ENCODE measurements at places on chromosomes 4 and X.

DNA sequence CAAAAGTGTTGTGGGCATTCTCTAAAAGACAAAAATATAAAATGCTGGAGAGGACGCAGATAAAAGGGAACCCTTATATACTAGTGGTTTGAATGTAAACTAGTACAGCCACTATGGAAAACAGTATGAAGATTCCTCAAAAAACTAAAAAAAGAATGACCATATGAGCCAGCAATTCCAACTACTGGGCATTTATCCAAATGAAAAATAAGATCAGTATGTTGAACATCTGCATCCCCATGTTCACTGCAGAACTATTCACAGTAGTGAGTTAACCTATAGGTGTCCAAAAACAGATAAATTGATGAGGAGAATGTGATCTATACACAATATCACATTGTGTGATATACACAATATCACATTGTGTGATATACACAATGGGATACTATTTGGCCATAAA lies 1615.3 kb downstream of the PCDH18 start:
- no peak for DNase-seq

DNA sequence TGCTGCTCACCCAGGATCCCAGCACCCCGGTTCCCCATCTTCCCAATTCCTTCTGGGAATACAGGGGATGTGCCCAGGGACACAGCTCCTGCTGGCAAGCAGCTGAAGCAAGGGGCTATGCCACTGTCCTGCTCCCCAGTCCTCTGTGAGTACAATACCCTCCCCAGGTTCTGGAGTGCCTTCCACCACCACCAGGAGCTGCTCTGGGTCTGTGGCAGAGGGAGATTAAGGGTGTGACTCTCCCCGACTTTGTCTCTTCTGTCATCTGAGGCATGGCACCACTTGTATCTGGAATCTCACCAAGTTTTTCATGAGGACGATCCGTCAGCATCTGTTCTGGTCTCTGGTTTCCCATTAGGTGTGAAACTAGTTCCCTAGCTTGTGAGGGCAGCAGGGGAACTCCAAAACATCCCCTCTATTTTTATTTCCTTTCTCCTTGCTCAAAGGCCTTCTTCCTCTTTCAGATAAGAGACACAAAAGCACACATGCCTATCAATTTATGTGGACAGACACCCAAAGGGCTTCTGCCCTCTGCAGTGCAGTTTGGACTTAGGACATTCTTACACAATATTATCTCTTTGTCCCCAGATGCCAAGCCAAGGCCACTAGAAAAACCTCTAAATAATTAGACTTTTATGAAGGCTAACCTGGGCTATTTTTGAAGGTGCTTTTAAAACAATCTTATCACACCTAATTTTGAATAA lies 26.8 kb downstream of the MGST2 start:
- DNase-seq = no peak

- no peak for DNase-seq
Observed at GRCh38 chrX:13899607-13900006, 82.7 kb upstream of the GPM6B start.

GRCh38 chrX:23035493-23035892 lies 35.7 kb downstream of the DDX53 start:
- no peak for DNase-seq

- DNase-seq = no peak
Observed at GRCh38 chr4:121666091-121666679, 30.6 kb downstream of the ANXA5 start.

GRCh38 chr4:11261066-11261850 lies 167.4 kb downstream of the HS3ST1 start:
- DNase-seq = no peak

DNA sequence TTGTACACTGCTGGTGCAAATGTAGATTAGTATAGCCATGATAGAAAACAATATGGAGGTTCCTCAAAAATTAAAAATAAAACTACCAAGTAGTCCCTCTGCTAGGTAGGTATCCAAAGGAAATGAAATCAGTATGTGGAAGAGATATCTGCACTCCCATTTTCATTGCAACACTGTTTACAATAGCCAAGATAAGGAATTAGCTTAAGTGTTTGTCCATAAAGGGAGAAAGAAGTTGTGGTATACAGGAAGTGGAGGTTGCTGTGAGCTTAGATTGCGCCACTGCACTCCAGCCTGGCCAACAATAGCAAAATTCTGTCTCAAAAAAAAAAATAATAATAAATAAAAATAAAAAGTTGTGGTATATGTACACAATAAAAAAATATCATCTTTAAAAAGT lies 325.0 kb upstream of the EMCN start:
- no peak for DNase-seq

DNA sequence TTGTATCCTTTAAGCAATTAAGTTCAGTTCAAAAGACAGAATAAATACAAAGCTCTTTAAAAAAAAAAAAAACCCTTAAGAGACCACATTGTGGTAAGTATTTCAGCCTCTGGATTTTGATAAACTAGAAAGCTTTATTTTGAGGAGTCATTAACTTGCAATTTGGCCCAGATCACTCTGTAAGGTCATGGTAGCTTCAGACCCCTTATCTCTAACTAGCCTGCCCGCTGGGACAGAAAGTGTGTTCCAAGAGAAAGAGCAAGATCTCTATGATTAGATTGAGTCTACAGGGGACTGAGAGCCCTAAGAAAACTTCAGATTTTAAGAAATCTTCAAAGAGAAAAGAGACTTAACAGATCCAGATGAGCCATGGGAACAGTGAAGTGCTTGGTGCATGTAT lies 45.6 kb downstream of the GALNT7 start:
- DNase-seq = no peak

DNA sequence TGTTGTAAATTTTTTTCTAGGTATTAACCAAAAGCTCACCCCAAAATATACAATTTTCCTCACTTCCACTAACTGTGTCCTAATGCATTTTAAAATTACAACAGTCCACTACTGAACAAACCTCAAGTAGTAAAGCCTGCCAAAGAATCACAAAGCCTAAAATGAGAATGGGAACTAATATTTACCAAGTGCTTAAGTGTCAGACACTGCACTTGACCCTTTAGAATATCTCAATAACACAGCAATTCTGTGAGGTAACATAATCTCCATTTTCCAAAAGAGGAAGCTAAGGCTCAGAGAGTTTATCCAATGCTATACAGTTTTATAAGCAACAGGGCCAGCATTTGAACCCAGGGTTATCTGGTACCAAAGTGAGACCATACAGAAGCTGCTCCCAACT lies 4.9 kb downstream of the SLC9A7 start:
- no peak for DNase-seq

- no peak for DNase-seq
Observed at GRCh38 chr4:181877329-181877848, 365.8 kb upstream of the TENM3 start.

GRCh38 chr4:183760326-183760725 lies 101.2 kb downstream of the TRAPPC11 start:
- no peak for DNase-seq

- DNase-seq = peak; percentile 26
Observed at GRCh38 chr4:98929341-98930267, 671 bp upstream of the EIF4E start.

DNA sequence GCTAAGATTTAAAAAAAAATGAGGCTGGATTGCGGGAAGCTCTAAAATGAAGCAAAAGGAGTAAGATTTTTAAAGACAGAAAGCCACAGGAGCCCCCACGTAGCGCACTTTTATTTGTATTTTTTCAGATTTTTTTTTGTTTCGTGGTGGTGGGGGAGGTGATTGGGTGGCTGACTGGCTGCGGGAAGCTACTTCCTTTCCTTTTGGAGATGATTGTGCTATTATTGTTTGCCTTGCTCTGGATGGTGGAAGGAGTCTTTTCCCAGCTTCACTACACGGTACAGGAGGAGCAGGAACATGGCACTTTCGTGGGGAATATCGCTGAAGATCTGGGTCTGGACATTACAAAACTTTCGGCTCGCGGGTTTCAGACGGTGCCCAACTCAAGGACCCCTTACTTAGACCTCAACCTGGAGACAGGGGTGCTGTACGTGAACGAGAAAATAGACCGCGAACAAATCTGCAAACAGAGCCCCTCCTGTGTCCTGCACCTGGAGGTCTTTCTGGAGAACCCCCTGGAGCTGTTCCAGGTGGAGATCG lies 908 bp downstream of the PCDH10 start:
- no peak for DNase-seq

- no peak for DNase-seq
Observed at GRCh38 chr4:76714226-76714625, 183.7 kb downstream of the SOWAHB start.

DNA sequence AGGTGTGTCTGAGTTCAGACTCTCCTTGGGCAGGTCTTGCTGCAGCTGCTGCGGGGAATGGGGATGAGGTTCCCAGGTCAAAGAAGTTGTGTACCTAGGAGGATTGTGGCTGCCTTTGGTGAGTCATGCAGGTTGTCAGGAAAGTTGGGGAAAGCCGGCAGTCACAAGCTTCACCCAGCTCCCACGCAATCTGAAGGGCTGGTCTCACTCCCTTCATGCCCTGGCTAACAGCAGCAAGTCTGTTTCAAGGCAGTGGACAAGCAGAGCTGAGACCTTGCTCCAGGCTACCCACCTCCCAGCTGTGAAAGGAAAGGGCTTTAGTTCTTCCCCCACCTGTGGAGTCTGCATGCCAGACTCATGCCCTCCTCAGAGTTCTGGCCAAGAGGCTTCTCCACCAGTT lies 287.2 kb downstream of the DTHD1 start:
- DNase-seq = no peak

DNA sequence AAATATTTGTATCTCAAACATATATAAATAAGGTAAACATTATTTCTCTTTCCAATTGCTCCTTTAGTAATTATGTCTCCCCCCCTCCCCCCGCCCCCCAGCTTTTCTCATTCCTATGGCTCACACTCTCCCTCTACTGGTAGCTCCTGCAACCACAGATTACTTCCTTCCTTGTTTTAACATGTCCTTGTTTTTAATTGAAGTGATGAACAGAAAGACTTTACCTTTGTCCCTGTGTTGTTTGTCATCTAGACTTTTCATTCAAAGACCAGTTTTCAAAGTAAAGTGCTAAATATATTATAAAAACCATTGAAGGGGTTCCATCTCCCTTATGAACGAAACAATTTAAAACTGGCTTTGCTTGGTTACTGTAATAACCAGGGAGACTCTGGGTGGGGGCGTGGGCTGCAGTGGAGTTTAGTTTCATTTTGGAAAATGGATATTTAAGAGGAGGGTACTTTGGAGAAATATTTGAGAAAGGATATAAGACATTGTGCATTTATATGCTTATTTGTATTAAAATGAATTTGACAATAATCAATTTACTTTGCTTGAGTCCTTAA lies 352.9 kb downstream of the RAPGEF2 start:
- no peak for DNase-seq

GRCh38 chr4:146975527-146975926 lies 29.9 kb upstream of the TTC29 start:
- DNase-seq = no peak

DNA sequence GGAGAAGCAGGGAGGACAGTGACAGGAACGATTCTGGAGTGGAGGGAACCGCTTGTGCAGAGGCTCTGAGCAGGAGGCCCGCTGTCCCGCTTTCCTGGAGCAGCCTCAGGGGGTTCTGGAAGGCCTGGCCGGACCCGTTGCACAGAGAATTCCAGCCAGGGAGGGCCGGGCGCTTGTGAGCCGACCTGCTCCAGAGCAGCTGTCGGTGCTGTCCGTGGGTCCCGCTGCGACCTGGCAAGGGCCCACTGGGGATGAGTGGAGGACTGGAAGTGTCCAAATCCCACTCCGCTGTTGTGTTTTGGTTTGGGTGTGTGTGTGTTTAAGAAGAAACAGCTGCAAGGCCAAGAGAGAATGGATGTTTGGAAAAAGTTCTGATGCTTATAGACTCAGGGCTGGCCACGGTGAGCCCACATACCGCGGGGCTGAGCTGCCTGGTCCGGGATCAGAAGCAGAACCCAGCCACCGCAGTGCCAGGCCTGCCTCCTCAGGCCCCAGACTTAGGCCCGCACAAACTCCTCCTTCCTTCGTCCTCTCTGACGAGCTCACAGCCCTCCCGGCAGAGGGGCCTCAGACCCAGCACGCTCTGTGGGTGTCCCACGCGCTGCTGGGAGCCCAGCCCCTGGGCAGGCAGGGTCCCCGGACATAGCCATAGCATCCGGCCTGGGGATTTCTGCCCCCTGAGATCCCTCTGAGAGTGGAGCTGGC lies 73.9 kb downstream of the HTRA3 start:
- no peak for DNase-seq

GRCh38 chr4:57734104-57734670 lies 624.0 kb upstream of the IGFBP7 start:
- no peak for DNase-seq

DNA sequence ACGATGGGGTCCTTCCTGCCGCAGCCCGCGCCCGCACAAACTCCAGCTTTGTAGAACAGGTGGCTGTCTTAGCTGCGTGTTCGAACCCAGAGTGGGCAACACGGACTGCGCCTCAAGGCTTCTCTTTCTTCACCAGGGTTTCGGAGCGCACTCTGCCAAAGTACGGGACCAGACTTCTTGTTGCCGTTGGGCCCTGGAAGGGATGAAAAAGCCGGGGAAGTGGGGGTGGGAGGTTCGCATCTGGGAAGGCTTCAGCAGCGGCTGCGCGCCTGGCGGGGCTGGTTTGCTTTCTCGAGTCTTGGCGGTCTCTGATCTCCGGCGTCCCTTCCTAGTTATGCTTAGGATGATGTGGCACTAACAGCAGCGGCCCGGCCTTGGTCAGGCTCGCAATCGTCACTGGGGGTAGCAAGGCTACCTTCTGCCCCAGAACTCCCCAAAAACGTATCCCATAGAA lies 673 bp downstream of the PARM1 start:
- peak; percentile 5 for DNase-seq

DNA sequence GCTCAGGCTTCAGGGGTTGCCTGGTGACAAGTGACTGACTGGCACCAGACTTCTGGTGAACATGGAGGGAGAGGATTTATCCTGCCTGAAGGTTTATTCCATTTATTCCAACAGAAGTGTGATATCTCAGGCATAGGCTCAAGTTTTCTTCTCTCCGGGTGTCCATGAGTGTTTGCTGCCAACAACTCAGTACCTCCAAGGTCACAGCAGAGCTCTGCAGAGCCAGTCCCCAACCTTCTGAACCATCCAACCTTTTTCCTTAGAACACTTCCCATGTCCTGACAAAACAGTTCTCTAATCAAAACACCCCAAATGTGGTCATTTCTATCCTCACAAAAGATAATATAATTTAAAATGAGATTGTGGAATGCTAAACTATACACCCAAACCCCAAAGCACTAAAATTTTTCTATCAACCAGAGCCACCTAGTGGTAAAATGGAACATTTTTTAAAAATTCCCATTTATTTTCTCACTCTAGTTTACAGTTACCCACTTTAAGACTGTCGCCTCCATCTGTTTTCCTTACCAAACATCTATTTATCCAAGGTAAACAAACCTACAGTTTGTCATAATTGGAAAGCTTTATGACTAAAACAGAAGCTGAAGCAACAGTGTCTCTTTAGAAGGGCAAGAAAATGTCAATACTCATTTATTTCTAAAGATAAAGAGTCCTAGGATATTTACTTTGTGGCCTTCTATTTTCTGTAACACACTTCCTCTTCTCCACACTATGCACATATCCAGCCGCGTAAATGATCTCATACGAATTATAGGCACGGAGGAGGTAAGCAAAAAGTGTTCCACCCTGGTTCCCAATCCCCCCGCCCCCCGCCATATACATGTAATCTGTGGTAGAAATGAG lies 39.5 kb downstream of the TMEM154 start:
- no peak for DNase-seq

Data from GM12891 (cell line).